ENCODE measurements at places on chromosomes 3 and 15. TPM values are rescaled to one million over a fixed set of nuclear protein-coding genes. Genes with fewer than 3 reads are reported as not detected.
A peak's percentile ranks its signal among the peaks of the same experiment; 100 is the strongest.

Gene TM4SF4
- total RNA-seq = 1.6 TPM

Gene PRSS50
- total RNA-seq = 2.9 TPM

Gene CDHR4
- total RNA-seq = not detected

Gene REC114
- not detected for total RNA-seq

Gene CCR8
- not detected for total RNA-seq

Gene NSMCE3
- total RNA-seq = 7.0 TPM

Gene PPP1R14D
- 4.9 TPM for total RNA-seq

Gene VGLL3
- 17.9 TPM for total RNA-seq

DNA sequence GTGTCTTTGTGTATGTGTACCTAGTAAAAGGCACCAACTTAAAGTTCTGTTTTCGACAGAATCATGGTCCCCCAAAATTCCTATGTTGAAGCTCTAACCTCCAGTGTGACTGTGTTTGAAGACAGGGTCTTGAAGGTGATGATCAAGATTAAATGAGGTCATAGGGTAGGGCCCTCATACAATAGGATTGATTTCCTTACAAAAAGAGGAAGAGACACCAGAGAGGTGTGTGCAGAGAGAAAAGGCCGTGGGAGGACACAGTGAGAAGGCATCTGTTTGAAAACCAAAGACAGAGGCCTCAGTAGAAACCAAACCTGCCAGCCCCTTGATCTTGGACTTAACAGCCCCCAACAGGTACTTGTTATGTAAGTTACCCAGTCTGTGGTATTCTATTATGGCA lies 52.0 kb upstream of the CORO2B start:
- no peaks in the 10 kb centered on the region for H3K36me3 ChIP-seq
- no peak overlapping the region for H3K27ac ChIP-seq
- H3K27me3 ChIP-seq = no peaks in the 10 kb centered on the region
- no peak for DNase-seq

DNA sequence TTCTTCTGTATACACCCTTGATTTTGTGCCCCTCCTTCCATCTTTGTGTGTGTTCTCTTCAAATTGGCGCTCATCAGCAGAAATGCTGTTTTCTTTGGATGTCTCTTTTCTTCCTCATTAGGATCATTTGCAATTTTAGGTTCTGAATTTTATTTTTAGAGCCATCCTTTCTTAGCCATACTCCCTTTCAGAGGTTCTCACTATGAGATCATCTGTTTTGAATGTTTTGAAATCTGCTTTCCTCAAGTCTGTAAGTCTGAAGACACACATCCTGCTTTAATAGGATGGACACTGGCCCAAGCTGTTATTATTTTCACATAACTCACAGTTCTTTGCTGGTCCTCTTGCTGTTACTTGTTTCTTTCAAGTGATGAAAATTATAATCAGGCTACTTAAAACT lies 124.8 kb downstream of the BDH1 start:
- no peak overlapping the region for H3K27ac ChIP-seq
- H3K36me3 ChIP-seq = no peaks in the 10 kb centered on the region
- DNase-seq = no peak
- no peaks in the 10 kb centered on the region for H3K4me1 ChIP-seq

DNA sequence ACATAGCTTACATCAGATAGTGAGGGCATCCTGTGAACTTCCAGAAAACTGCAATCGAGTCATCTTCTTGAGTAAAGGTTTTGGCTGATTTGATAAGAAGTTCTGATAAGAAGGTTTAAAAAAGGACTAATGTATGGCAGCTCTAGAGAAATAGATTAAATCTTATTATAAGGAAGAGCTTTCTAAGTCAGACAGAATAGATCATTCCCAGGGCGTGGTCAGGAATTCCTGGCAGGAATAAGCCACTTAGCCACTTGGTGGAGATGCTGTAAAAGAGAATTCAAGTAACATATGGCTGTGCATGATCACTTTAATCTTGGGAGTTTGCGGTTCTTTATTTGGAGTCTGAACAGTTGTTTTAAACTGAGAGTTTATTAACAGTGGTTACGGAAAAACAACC lies 17.4 kb downstream of the PGBD4 start:
- H3K27me3 ChIP-seq = no peaks in the 10 kb centered on the region
- H3K4me3 ChIP-seq = no peak overlapping the region
- no peak for DNase-seq
- no peak overlapping the region for H3K27ac ChIP-seq
- H3K36me3 ChIP-seq = no peaks in the 10 kb centered on the region

DNA sequence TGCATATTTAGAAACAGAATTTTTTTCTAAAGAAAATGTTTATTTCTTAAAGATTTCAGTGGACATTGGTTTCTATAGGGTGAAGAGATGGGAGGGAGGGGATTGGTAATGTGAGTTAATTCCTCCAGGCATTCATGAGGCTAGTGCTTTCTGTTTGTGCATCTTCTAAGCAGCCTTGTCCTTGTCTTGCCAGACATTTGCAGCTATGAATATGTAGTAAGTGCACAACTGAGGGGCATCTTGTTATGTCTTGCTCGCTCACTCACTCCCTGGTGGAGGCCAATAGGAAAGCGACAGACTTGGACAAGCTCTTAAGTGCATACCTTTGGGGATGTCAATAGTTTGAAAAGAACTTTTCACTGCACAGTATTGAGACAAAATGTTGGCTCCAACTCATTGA lies 92.5 kb upstream of the ATP10A start:
- H3K4me3 ChIP-seq = no peak overlapping the region
- H3K36me3 ChIP-seq = no peaks in the 10 kb centered on the region
- H3K27me3 ChIP-seq = no peaks in the 10 kb centered on the region
- no peaks in the 10 kb centered on the region for H3K4me1 ChIP-seq
- no peak for DNase-seq
- no peak overlapping the region for H3K27ac ChIP-seq

- no peak for DNase-seq
- H3K27me3 ChIP-seq = no peaks in the 10 kb centered on the region
- H3K27ac ChIP-seq = no peak overlapping the region
These were observed 19.6 kb upstream of the FGD5 start for GRCh38 chr3:14799146-14799545.

GRCh38 chr15:85886309-85886811 lies 91.6 kb upstream of the KLHL25 start:
- peaks cover 9% of the 10 kb centered on the region for H3K27me3 ChIP-seq
- no peak overlapping the region for H3K27ac ChIP-seq
- H3K4me3 ChIP-seq = no peak overlapping the region

GRCh38 chr3:127556565-127556964 lies 34.0 kb downstream of the TPRA1 start:
- H3K4me3 ChIP-seq = no peak overlapping the region
- H3K27ac ChIP-seq = no peak overlapping the region
- no peaks in the 10 kb centered on the region for H3K4me1 ChIP-seq
- no peaks in the 10 kb centered on the region for H3K27me3 ChIP-seq

GRCh38 chr3:188659449-188660090 lies 505.6 kb downstream of the LPP start:
- DNase-seq = no peak
- H3K4me1 ChIP-seq = peaks cover 4% of the 10 kb centered on the region
- H3K27ac ChIP-seq = no peak overlapping the region
- H3K36me3 ChIP-seq = no peaks in the 10 kb centered on the region
- H3K27me3 ChIP-seq = no peaks in the 10 kb centered on the region

DNA sequence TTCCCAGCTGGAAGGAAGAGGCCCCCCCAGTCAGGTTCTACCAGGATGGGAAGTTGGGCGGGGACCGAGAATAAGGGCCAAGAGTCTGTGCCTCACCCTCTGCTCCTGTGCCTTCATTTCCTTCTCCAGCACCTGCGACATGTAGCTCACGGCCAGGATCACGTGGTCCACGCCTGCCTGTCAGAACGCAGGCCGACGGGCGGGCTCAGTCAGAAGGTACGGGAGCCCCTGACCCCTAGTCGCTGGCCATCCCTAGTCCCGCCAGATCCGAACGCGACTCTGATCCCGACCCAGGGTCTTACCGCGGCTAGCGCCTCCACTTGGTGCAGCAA lies 489 bp downstream of the GMPPB start:
- H3K4me1 ChIP-seq = peaks cover 10% of the 10 kb centered on the region
- H3K27me3 ChIP-seq = no peaks in the 10 kb centered on the region

DNA sequence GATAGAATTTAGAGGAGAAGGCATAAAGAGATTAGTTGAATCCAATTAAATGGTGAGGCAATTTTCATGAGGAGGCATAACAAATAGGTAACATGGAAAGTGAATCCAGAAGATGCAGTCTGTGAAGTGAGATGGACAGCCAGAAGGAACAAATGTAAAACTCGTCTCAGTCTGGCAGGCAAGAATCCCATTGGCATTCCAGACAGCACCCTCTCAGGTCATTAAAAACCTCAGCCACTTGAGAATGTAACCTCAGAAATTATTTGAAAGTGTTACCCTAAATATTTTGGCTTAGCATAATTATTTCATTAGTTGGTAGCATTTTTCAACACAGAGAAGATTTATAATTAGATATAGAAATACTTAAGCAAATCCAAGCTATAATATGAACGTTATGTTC lies 342.3 kb downstream of the LRRC3B start:
- DNase-seq = no peak
- H3K27ac ChIP-seq = no peak overlapping the region
- H3K4me1 ChIP-seq = no peaks in the 10 kb centered on the region
- H3K36me3 ChIP-seq = no peaks in the 10 kb centered on the region

DNA sequence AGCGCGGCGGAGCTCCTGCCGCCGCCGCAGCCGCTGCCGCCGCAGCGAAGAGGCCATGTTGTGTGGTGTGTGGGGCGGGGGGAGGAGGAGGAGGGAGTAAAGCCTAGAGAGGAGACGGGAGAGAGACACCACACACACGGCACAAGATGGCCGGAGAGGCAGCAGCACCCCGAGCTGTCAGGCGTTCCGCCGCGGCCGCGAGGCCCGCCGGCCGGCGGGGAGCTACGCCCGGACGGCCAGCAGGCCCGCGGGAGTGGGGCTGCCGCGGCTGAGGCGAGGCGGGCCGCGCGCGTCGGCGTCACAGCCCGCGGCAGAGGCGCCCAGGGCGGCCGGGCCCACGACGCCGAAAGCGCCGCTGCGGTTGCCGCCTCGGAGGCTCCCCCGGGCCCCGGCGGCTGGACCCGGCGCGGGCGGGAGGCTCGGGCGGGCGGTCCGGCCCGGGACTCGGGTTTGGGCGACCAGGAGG lies 17.4 kb upstream of the CHD2 start:
- no peaks in the 10 kb centered on the region for H3K36me3 ChIP-seq
- peak overlapping the region; percentile 84 for H3K4me3 ChIP-seq
- no peak for DNase-seq
- peak overlapping the region; percentile 100 for H3K27ac ChIP-seq
- no peaks in the 10 kb centered on the region for H3K27me3 ChIP-seq
